ENCODE measurements at places on chromosomes 2 and 18.

DNA sequence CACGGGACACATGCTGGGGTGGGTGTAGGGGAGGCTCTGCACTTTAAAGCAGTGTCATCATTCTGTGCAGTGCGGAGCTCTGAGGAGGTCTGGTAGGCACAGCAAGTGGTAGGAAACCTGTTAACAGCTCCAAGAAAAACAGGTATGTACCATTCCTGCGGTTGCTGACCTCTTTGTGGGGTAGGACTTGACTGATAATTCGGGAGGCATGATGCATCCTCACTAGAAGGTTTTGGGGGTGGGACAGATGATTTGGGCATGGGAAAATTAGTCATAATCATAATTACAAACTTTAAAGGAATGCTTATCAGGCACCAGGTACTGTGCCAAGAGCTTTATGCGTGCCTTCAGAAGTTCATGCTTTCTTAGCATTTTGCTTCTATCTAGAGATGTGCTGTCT, 9.7 kb downstream of the DOK1 start:
- DNase-seq: no peak

GRCh38 chr2:113863144-113863543, 26.7 kb upstream of the ACTR3 start:
- DNase-seq: no peak

GRCh38 chr2:200860092-200860795, 4.2 kb downstream of the CLK1 start:
- peak; percentile 24 for DNase-seq

GRCh38 chr2:144454466-144455287, 65.2 kb downstream of the ZEB2 start:
- no peak for DNase-seq

DNA sequence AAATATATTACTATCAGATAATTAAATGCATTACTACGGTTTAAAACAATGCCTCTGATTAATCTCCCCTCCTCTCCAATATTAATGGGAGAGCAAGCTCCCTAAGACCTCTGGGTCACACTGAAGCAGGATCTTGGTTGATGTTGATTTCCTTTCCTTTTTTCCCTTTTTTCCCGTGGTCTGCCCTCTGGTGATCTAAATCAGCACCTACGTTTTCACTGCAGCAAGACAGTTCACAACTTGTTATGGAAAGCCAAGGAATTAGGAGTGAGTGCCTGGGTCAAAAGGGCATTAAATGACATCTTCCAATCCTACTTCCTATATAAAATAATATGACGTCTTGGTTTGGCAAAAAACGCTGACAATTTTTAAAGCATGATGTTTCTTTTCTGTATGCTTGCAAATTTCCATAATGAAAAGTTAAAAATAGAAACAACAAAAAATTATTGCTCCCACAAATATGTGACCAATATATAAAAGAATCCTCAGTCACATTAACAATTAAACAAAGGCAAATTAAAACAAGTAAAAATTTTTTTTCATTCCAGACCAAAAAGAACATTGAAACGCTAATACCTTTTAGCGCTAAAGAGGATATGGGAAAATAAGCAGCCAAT, 7.9 kb upstream of the CFAP36 start:
- peak; percentile 33 for DNase-seq

- DNase-seq: peak; percentile 55
These were observed at the start of gene CFAP65 for GRCh38 chr2:219041252-219041651. CFAP65 (minus strand) TSS chr2:219041516; CDS start chr2:219039048, 2,468 bp downstream.

DNA sequence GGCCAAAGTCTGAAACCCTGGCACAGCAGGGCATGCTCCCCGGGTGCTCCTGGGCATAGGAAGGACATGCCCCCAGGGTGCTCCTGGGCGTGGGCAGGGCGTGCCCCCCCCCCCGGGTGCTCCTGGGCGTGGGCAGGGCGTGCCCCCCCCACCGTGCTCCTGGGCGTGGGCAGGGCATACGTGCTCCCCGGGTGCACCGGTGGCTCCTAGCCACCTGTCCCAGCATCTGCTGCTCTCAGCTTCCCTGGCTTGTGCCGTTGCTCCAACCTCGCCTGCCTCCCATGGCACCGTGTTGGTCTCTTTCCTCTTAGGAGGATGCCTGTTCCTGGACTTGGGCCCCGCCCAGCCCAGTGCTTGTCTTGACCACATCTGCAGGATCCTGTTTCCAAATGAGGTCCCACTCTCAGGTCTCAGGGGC, 95.6 kb upstream of the CTDP1 start:
- no peak for DNase-seq

GRCh38 chr2:20596193-20596972, 54.5 kb downstream of the HS1BP3 start:
- DNase-seq: no peak

- DNase-seq: peak; percentile 61
These were observed 286.5 kb upstream of the SYT4 start for GRCh38 chr18:43563780-43564179.

GRCh38 chr2:164840458-164840929, 1.1 kb downstream of the COBLL1 start:
- DNase-seq: no peak

DNA sequence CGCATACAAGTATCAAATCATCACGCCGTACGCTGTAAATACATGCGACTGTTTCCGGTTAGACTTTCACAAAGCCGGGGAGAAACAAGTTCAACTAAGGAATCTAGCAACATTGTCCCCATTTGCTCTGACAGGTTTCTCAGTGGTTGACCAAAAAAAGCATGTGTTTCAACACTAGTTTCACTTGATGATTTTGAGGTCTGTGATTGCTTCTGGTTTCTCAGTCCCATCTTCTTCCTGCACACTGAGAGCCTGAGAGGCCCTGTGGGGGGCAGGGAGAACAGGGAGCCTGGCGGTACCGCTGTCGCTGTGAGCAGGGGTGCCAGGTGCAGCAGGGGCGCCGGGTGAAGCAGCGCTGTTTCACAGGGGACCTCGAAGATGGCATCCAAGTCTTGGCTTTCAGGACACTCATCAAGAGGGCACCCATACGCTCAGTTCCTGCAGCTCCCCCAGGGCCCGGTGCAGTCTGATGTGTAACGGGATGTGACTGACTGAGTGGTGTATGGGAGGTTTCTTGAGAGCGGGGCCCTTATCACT, 270.9 kb downstream of the TWIST2 start:
- no peak for DNase-seq

- no peak for DNase-seq
These were observed 5.7 kb downstream of the DSEL start for GRCh38 chr18:67510831-67511230.

GRCh38 chr2:232315049-232315922, 63.3 kb upstream of the ALPP start:
- DNase-seq: peak; percentile 52

- no peak for DNase-seq
These were observed 81.8 kb downstream of the RAPGEF4 start for GRCh38 chr2:172817411-172817810.

- no peak for DNase-seq
These were observed 84.7 kb downstream of the CDC42EP3 start for GRCh38 chr2:37586663-37587317.

GRCh38 chr2:134189009-134189720, 64.7 kb upstream of the MGAT5 start:
- DNase-seq: no peak

GRCh38 chr2:100898035-100898665, 78.2 kb downstream of the NPAS2 start:
- DNase-seq: no peak

DNA sequence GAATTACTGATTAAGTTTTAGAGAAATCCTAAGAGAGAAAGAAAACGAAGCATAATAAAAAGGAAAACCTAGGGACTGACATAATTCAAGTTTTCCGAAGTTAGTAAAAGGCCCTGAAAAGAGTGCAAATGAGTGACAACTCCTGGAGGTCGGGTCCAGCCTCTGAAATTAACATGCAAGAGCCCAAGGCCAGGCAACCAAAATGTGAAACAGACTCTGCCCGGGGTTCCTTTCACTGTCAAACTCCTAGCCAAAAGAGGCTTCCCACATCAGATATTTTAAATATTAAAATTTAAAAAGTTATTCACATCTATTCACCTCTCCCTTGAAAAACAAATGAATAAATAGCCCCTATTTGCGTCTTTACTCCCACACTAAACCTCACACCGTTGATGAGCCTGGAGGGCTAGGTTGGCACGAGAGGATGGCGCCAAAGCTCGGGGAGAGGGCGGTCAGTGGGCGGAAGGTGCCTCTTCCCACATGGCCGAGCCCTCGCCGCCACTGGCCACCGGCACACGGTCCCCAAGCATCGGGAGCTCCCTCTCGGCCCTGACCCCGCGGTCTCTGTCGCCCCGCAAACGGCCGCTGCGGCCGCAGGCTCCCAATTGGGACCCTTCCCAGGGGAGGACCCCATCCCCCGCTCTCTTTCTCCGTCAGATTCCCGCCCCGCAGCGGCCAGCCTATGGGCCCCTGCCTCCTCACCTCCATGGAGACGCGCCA, 630 bp downstream of the PPM1G start:
- no peak for DNase-seq

DNA sequence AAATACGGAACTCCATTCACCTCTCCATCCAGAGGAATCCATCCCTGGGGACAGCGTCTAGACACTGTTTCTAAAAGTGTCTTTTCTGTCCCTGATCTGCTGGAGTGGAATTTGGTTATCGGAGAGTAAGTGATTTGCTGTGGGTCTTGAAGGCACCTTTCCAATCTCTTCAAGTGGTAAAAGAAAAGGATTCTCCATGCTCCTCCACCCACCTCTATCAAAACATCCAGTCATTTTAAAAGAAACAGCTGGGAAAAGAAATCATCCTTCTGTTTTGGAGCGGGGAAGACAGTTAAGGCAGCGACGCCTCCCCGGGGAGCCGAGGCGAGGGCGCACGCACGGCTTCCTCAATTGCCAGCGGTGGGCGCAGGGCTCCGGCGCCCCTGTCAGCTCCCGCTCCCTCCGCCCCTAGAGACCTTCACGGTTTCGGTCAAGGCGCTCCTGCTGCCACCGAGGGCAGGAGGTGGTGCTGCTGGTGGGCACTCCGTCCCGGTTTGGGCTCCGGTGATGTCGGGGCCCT, 547 bp downstream of the SLC35F5 start:
- DNase-seq: peak; percentile 56

DNA sequence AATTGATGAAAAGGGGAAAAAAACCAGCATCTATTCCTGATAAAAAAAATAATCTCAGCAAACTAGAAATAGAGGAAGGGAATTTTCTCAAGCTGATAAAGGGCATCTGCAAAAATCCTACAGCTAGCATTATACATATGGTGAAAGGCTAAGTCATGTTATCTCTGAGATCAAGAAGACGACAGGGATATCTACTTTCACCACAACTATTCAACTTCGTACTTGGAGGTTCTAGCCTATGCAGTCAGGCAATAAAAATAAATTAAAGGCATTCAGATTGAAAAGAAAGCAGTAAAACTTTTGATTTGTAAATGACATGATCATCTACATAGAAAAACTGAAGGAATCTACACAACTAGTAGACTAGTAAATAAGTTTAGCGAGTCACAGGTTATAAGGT, 58.2 kb downstream of the CAB39 start:
- no peak for DNase-seq

GRCh38 chr2:144415386-144415785, 104.5 kb downstream of the ZEB2 start:
- DNase-seq: no peak

DNA sequence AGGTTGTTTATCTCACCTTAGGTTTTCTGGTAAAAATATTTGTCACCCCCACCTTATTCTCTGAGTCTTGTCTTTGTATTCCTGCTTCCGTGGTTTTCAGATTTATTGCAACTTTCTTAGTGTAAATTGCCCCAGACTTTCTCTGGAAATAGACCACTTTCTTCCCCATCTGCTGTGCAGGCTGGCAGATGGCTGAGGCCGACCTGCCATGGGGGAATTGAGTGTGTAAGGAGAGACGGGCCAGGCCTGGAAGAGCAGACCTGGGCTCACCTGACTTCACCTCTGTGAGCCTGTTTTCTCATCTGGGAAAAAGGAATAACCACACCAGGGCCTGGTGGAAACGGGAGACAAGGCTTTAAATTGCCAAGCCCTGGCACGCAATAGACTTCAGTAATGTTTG, 44.9 kb downstream of the ACKR3 start:
- no peak for DNase-seq

DNA sequence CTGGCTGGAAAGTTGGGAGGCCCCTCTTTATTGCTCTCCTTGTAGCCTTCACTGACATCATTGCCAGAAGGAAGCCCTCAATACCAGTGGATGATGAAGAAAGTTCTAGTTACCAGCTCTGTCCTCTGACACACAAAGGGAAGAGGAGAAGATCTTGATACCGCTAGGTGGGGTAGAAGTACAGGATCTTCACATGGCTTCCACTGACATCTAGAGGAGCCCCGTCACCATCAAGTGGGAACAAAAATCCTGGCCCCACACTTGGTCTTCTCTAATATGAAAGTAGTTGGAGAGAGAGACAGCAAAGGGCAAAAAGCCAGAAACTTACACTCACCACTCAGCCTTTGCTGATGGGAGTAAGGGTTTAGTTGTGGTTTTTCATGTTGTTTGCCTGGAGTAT, 12.4 kb downstream of the XIRP2 start:
- DNase-seq: no peak

DNA sequence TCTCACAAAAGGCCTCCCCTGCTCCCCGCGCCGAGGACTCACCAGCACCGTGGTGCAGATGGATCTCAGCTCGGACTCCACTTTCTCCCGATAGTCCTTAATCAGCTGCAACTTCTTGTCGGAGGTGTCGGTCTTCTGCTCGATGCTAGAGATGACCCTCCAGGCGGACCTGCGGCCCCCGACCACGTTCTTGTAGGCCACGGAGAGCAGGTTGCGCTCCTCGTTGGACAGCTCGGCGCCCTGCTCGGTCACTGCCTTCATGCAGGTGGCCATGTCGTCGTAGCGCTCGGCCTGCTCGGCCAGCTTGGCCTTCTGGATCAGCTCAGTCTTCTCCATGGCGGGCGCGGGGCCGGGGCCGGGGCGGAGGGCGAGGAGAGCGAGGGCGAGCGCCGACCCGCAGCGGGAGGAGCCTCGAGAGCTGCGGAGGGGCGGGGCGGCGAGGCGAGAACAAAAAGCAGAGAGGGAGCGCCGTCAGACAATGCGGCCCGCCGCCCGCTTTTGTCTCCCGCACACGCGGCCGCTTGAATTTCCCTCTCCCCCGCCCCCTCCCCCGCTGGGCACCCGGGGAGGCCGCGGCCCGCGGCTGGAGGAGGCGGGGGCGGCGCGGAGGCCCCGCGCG, 571 bp downstream of the YWHAQ start:
- peak; percentile 79 for DNase-seq

DNA sequence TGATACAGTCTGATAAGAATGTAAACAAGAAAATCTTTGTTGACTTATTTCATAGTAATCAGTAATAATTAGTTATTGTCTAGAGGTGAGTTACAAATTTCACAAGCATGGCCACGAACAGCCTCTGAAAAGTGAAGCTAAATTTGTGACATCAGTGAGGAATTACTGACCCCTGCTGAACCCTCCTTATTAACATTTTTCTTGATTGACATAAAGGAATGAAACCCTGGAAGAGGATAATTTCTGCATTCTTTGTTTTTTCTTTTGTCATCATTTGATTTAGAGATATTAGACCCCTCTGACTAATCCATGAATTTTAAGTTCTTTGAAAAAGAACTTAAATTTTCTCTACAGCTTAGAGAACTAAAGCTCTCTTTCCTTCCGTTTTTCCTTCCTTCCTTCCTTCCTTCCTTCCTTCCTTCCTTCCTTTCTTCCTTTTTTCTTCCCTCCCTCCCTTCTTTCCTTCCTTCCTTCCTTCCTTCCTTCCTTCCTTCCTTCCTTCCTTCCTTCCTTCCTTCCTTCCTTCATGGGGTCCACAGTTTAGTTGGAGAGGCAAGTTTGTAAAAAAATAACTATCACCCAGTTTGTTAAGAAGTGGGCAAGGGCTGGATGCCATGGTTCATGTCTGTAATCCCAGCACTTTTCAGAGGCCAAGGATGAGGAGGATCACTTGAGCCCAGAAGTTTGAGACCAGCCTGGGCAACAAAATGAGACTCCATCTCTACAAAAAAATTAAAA, 387.0 kb downstream of the MTX2 start:
- no peak for DNase-seq

Measured in midbrain (tissue), 1 donor.